ENCODE measurements at places on chromosomes 6 and 20. TPM values are rescaled to one million over a fixed set of nuclear protein-coding genes. Genes with fewer than 3 reads are reported as not detected.
A peak's percentile ranks its signal among the peaks of the same experiment; 100 is the strongest.

DNA sequence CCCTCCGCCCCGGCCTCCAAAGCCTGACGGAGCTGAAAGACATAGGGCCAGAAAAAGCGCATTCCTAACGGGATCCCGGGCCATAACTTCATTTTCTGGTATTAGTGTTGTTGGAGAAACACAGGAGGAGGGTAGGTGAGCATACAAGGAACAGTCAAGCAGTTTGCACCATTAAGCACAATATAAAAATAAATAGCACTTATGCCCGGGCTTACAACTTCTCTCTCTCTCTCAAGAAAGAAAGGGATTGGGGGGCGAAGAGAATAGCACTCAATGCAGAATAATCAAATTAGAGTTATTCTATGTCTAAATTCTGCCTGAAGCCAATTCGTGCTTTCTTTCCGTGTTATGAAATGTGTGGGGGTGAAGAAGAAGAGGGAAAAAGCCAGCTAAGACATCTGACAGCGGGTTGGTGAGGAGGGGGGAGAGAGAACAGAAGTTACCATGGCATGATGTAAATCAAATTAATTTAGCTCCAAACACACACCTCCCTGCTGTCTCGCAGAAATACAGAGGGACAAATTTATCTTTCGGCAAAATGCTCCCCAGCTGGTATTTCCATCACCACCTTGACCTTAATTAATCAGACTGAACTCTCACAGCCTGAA lies 508 bp upstream of the METTL24 start:
- DNase-seq = no peak

DNA sequence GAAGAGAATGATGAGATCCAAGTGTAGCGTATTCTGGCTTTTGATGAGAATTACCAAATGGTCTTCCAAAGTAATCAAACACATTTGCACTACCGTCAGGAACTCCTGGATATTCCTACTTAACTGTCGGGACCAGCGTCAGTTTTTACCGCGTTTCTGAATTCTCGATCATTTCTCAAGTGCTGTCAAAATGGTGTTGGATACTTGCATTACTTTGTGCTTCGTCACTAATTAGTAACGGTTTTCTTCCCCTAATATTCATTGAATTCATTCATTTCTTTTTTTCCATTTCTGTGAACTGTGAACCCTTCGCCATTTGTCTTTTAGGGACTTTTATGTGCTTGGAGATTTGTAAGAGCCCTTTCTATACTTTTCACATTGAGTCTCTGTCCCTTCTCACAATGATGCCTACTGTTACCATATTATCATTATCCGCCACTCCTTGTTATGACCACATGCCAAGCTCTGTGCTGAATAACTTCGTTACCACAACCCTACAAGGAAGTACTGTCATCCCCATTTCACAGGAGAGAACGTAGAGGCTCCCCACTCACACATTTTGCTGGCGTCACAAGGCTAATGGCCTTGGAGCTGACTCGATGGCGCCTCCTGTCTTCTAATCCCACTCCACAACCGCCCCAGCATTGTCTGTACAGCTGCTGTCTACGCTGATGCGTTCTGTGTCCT lies 74.2 kb upstream of the QKI start:
- no peak for DNase-seq

DNA sequence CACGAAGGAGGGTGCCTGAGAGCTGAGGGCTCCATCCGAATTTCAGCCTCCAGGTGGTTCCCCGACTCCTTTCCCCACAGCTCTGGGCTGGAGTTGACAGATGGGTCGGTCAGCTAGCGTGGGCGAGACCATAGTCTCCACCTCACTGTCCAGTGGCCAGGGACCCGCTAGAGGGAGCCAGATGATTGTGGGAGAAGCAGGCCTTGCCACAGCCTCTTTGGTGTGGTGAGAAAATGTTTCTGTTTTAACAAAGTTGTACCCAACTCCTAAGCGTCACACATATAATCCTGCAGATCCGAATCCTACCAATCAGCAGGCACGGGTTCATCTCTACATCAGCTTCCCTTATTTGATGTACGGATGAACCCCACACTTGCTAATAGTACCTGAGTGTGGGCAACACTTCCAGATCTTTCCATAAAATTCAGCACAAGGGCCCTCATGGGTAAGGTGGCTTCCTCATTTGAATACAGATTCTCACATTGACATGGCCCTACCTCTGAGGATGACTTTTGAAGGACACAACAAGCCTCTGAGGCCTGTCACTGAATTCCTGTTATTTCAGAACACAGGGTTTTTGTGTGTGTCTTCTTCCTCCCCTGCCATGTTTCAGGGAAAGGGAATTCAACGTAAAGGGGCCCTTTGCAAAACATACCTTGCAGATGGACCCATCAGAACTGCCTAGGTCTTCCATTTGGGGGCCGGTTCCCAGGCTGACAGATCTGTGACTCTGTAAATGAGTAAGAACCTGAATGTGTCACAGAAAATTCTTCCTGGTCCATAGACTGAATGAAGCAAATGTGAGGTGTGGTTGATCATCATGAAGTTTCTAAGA lies 103.2 kb upstream of the DUSP22 start:
- peak; percentile 87 for DNase-seq

GRCh38 chr20:33647603-33648395 lies 14.3 kb upstream of the C20orf144 start:
- DNase-seq = no peak

- DNase-seq = no peak
Measured at GRCh38 chr6:91436448-91436847, 849.6 kb upstream of the MAP3K7 start.

GRCh38 chr6:148969603-148970061 lies 222.8 kb downstream of the UST start:
- DNase-seq = no peak

GRCh38 chr6:17663226-17663625 lies 43.5 kb downstream of the NUP153 start:
- DNase-seq = no peak

- DNase-seq = peak; percentile 69
Measured at GRCh38 chr6:10719964-10720264, 3.0 kb upstream of the TMEM14C start.

- DNase-seq = no peak
Measured at GRCh38 chr6:75257343-75258087, 13.9 kb upstream of the COX7A2 start.

DNA sequence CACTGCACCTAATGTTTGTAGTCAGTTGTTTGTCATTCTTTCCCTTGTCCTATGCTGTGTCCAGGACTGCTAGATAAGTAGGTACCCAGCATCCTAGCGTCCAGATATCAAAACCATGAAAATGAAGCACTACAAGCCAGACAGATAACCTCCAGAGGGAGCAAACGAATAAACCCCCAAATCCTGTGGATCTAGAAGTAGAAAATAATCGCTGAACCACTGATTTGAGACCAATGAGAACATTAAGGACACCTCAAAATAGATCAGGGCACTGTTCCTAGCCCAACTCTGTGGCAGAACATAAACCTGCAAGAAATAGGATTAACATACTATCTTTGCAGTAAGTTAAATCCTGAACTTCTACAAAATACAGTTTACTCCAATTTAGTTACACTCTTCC lies 1.1 kb upstream of the KLHL32 start:
- DNase-seq = no peak

DNA sequence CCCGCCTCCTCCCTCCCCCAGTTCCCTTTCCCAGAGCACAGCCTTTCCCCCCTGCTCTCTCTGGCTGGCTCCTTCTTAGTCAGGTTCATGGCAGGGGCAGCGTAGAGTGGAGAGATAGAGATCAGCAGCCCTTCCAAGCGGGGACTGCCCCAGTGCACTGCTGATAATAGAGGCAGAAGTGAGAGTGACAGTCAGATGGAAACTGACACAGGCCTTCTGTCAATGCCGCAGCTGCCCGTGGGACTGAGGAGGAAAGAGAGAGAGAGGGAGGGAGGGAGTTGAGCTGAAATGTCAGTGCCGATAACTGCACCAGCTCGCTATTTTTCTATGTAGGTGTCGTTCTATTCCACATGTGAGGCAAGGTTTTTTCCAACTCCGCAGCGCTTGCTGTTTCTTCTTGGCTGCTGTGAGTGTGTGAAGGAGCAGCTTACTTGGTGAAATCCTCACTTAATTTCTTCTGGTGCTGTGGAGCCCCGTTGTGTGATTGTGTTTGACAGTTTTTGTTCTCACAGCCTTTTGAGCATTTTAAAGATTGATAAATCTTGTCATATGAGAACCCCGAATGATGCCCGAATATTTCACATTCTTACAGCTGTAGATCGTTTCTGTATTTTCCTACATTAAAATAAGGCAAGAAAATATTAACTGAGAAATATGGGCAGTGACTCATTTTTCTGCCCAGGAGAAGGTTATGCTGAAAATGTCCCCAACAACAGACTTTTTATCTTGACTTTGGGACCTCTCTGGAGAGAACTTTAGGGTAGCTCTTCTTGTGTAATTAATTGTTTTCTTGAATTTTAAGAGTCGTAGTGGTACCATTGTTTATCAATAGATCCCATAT lies 386.4 kb upstream of the MMS22L start:
- DNase-seq = peak; percentile 51

- DNase-seq = no peak
Measured at GRCh38 chr6:47437592-47437991, 40.0 kb upstream of the CD2AP start.

GRCh38 chr20:43529051-43529450 lies 21.6 kb downstream of the L3MBTL1 start:
- no peak for DNase-seq

DNA sequence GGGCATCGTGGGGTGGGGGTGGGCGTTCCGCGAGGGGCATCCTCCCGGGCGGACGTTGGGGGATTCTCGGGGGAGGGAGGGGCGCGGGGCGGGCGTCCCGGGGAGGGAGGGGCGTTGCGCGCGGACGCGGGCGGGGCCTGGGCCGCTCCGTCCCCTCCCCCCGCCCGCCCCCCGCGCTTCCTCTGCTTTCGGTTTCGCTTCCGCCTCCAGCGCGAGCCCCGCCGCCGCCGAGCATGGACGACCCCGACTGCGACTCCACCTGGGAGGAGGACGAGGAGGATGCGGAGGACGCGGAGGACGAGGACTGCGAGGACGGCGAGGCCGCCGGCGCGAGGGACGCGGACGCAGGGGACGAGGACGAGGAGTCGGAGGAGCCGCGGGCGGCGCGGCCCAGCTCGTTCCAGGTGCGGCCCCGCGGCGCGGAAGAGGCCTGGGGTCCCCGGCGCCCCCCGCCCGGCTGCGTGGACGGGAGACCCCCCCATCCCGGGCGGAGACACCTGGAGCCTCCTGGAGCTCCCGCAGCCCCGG lies at the start of gene OGFR:
TSS of gene OGFR (plus strand) at position 209 of the 528 bp plus-strand sequence. CDS start at position 234, 25 bp downstream.
- DNase-seq = peak; percentile 61

- no peak for DNase-seq
Measured at GRCh38 chr6:148493424-148493823, 150.8 kb downstream of the SASH1 start.

DNA sequence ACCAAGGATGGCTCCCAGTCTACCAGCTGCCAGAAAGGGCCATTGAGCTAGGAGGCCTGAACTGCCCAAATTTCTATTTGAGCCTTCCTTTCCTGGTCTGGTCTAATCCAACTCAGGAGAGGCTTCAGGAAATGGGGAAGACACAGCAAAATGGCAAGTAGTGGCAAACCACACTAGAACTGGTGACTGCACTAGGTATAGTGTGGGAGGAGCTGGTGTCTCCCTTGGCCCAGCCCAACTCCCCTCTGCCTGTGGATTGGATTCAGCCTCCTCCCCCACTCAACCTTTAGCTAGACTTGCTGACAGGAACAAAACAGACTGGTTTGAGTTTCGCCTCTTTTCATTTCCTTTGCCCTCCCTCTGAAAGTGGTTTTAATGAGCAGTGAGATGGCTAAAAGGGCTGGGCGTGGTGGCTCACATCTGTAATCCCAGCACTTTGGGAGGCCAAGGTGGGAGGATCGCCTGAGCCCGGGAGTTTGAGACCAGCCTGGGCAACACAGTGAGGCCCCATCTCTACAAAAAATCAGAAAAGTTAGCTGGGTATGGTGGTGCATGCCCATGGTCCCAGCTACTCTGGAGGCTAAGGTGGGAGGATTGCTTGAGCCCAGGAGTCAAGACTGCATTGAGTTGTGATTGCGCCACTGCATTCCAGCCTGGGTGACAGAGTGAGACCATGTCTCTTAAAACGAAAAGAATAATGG lies 17.5 kb downstream of the MRPS18A start:
- DNase-seq = peak; percentile 57

DNA sequence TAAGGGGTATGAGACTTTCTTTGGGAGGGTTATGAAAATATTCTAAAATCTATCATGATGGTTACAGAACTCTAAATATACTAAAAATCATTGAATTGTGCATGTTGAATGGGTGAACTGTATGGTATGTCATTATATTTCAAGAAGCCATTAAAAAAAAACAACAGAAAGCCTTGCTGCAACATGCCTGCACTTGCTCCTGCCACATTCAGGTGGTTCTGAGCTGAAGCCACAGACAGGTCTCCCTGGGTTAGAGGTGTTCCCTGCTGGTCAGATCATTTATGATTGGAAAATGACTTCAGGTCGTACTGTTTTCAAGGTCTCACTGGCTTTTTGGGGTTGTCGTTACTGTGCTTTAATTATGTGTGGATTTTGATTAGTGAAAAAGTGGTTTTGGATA lies 13.3 kb downstream of the GMPR start:
- no peak for DNase-seq

DNA sequence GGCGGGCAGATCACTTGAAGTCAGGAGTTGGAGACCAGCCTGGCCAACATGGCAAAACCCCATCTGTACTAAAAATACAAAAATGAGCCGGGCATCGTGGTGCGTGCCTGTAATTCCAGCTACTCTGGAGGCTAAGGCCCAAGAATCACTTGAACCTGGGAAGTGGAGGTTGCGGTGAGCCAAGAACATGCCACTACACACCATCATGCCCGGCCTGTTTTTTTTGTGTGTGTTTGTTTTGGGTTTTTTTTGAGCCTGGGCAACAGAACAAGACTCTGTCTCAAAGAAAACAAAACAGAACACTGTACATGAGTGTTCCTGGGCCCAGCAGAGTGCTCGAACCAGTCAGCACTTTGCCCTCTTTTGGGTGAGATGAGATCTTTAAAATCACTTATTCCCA lies 159.1 kb downstream of the MTHFD1L start:
- DNase-seq = no peak

GRCh38 chr20:50285376-50286173 lies 94.9 kb downstream of the CEBPB start:
- no peak for DNase-seq

DNA sequence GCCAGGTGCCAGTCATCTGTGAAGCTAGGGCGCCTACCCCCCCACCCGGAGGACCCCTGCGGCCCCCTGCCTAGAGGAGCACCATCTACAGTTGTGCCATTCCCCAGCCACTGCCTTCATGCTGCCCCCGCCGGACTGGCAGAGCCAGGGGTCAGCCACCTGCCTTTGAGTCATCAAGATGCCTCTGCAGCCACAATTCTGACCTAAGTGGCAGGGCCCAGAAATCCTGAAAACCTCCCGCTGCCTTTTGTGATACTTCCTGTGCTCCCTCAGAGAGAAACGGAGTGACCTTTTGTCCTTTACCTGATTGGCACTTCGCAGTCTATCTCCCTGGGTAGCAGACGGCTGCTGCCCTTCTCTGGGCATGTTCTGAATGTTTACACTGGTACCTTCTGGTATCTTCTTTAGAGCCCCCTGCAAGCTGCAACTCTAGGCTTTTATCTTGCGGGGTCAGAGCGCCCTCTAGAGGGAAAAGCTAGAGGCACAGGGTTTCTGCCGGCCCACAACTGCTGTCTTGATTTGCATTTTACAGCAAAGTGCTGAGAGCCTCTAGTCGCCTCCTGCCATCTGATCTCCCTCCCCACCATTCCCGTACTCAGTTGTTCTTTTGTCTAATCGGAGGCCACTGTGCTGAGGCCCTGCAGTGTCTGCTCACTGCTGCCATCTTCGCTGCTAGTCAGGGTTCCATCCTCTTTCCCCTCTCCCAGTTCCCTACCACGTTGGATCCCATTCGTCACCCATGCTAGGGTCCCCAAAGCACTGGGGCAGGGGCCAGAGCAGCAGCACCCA lies 26.9 kb downstream of the SPATA2 start:
- DNase-seq = peak; percentile 85

GRCh38 chr6:56246541-56246880 lies 869 bp downstream of the COL21A1 start:
- peak; percentile 40 for DNase-seq

The NOX3 gene
- not detected for polyA plus RNA-seq

The COL9A1 gene
- 0.06 TPM for polyA plus RNA-seq
